SK-N-SH (cell line): ENCODE measurements at places on chromosomes 3 and 15.

DNA sequence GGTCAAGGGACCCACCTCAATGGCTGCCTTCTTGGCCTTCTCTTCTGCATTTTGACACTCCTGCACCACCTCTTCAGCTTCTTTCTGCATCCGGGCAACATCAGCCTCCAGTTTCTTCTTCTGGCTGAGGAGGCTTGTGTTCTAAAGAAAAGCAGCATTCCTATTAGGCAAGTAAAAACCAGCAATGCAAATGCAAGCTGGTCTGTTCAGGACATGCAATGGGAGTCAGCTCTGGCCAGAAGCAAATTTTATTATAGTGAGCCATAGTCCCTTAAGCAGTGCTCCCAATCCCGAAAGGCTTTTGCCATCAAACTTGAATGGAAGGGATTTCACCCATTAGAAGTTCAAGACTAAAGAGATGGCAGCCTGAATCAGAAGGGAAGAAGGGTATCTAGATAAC lies 97.7 kb downstream of the HHLA2 start:
- no peak for DNase-seq

GRCh38 chr15:28112962-28113361 lies 13.8 kb upstream of the OCA2 start:
- no peak for DNase-seq

- no peak for DNase-seq
Observed at GRCh38 chr3:118809696-118810498, 224.7 kb downstream of the IGSF11 start.

- DNase-seq, result no peak
Observed at GRCh38 chr15:57890351-57890750, 175.2 kb downstream of the ALDH1A2 start.

GRCh38 chr3:72271216-72271615 lies 486.3 kb upstream of the PROK2 start:
- DNase-seq, result no peak

DNA sequence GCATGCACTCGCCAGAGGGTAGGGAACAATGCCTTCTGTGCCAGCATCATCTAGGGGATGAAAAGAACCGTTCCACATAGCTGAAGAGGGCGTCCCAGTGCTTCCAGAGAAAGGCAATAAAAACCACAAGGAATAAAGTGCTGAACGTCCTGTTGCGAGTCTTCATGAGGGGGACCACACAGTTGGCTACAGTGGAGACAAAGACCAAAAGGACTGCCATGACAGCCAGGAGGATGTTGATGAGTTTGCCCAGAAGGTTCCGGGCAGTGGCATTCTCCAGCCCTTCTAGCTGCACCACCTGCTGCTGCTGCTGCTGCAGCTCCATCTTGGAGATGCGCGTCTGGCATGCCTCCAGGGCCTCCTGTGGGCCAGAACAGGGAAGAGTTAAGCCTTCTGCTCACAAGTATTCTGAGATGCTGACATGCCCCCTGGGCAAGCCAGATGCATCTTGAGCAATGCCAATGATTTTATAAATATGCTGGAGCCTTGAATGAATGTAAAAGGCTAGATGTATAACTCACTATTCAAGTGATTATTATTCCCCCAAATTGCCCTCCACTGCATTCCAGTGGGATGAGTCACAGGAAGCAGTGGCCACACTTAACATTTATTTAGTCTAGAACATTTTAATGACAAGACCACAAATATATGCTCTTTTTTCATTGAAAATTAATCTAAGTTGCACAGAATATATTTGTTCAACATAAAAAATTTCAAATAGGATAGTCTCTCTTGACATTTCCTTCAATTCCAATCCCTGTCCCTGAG lies 45.1 kb upstream of the PLXND1 start:
- DNase-seq, result no peak
